HT-29 (cell line): ENCODE measurements at places on chromosomes 12 and 14. TPM values are rescaled to one million over a fixed set of nuclear protein-coding genes. Genes with fewer than 3 reads are reported as not detected.

SIRT4 gene
- total RNA-seq = 0.05 TPM in 1 of 2 replicates, not detected in the other

INSM2 gene
- total RNA-seq = 0.08 TPM in 1 of 2 replicates, not detected in the other

CLEC4D gene
- total RNA-seq = not detected in 2 replicates

GRCh38 chr14:76394569-76394968 lies 18.6 kb downstream of the ESRRB start:
- no peak for DNase-seq

- no peak for DNase-seq
Observed at GRCh38 chr12:116803013-116803736, 65.1 kb downstream of the RNFT2 start.

- DNase-seq = no peak
Observed at GRCh38 chr12:96466939-96467751, 22.2 kb upstream of the CFAP54 start.

GRCh38 chr14:94172545-94172944 lies 1.6 kb upstream of the PPP4R4 start:
- DNase-seq = no peak

- no peak for DNase-seq
Observed at GRCh38 chr12:69274861-69275260, 35.5 kb downstream of the CPSF6 start.

- DNase-seq = no peak
Observed at GRCh38 chr14:105532735-105533141, 6.4 kb downstream of the TMEM121 start.

DNA sequence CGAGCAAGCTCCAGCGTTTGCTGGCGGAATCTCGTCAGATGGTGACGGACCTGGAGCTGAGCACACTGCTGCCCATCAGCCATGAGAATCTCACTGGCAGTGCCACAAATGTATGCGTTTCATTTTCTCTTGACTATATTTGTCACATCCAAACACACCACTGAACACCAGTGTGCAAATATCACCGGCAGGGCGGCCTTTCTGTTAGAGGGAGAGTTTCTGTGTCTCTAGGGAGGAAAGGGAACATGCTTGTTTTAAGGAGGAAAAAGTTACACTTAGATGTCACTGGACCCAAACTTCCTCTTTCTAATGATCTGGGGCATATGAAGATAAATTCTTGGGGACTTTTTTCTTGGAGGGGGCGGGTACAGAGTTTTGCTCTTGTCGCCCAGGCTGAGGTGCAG lies 21.9 kb upstream of the HIP1R start:
- DNase-seq = no peak
